ENCODE measurements at places on chromosomes 13 and 19. TPM values are rescaled to one million over a fixed set of nuclear protein-coding genes. Genes with fewer than 3 reads are reported as not detected.

GRCh38 chr13:40381935-40382764, 284.3 kb downstream of the FOXO1 start:
- DNase-seq: no peak
- H3K27me3 ChIP-seq: no peaks in the 10 kb centered on the region
- H3K27ac ChIP-seq: no peak overlapping the region

CCDC70 gene
- not detected for total RNA-seq

GRCh38 chr13:41674246-41674645, 216.9 kb downstream of the RGCC start:
- H3K27me3 ChIP-seq: no peaks in the 10 kb centered on the region
- peaks cover 17% of the 10 kb centered on the region for H3K4me1 ChIP-seq
- no peaks in the 10 kb centered on the region for H3K36me3 ChIP-seq
- H3K4me3 ChIP-seq: no peak overlapping the region

B9D2 gene
- 5.6 TPM for total RNA-seq

CELF5 gene
- total RNA-seq: not detected

Data from osteoblast (primary cell).